Right hindlimb (tissue), 1 donor: ENCODE measurements at places on chromosomes 12 and 14.

DNA sequence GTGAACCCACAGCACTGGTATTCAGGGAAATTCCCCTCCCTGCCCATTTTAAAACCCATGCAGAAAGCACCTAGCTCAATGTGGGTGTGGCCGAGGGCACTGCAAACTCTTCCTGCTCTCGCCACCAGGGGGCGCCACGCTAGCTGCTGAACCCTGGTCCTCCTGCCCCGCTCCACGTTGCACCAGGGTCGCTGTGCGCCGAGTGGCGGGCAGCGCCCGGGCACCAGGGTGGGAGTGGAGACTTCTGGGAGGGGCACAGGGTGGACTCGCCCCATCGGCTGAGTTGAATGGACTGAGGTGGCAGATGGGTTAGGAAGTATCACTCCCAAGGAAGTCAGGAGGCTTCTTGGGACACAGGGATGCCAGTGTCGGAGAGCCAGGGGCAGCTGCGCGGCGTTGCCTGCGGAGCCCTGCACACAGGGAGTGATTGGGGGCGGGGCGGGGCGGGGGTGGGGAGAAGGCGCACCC, 48.1 kb upstream of the BCL11B start:
- no peak for DNase-seq

DNA sequence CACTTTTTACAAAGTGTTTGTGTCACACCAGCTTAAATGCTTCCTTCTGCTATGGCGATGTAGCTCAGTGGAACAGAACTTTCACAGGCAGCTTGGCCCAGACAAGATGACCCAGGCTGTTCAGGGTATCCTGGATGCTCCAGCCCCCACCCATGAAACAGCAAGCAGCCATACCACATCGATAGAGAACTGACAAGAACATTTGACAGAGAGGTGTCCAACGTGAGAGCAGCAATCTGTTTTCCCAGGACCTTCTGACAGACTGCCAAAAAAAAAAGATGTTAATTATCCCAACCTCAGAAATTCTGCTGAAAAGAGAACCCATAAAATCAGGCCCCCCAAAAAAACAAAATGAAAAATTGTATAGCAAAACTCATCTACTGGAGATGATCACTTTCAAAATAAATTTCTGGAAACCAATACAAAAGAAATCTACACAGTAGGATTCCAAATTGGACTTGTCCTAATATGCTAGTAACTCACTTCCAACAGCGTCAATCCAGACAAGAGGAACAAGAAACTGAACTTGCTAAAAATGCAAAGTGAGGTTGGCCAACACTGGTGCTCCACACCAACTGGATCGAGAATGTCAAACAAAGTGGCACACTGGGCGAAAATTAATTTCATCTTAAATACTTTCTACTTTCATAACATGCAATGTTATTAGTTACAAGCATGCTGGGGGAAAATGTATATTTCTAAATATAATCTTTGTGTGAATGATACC, 118.8 kb downstream of the DPF3 start:
- DNase-seq, result no peak

DNA sequence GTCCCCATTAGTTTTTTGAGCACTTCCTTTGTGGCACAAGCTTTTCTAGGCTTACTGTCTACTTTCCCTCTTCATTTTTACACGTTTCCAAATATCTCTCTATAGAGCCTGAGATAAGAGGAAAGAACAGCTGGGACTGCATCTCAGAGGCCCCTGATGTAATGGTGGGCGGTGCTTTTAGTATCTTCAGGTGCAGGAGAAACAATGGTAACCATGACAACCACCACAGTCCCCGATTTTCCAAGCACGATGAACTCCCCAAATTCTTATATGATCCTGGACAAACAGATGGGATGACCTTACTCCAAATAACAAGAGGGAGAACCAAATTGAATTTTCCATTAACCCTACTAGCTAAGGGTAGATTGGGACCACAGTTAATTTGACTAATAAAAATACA, 103.3 kb downstream of the AEBP2 start:
- no peak for DNase-seq

DNA sequence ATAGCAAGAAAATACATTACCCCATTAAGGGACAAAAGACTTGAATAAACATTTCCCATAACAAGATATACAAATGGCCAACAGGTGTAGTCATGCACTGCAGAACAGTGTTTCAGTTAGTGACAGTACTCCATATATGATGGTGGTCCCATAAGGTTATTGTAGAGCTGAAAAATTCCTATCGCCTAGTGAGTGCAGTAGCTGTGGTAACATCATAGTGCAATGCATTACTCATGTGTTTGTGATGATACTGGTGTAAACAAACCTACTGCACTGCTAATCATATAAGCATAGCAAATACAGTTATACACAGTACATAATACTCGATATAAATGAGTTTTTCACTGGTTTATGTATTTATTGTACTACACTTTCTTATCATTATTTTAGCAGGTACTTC, 168.7 kb downstream of the C12orf75 start:
- DNase-seq, result no peak

DNA sequence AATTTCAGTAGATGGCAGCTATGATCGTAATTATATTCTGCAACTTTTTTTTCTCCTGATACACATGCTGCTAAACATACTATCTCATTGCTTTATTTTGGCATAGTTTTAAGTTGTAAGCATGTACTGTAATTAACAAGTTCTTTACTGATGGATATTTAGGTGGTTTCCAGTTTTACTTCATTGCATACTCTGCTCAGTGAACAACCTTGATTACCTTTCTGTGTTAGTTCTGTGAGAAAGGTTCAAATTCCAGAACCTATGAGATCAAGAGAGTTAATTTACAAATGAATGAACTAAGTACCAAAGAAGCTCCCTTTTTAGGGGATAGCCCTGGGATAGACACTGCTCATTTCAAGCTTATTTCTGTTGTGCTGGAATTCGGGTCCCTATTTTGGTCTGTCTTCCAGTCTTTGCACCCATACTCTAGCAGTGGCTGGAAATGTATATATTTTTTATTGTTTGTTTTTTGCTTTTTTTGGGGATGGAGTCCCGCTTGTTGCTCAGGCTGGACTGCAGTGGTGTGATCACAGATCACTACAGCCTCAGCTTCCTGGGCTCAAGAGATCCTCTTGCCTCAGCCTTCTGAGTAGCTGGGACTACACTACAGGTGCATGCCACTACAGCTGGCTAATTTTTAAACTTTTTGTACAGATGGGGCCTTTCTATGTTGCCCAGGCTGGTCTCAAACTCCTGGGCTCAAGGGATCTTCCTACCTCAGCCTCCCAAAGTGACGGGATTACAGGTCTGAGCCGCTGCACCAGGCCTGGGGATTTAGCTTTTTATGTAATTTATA, 10.6 kb downstream of the PAPOLA start:
- DNase-seq, result no peak

DNA sequence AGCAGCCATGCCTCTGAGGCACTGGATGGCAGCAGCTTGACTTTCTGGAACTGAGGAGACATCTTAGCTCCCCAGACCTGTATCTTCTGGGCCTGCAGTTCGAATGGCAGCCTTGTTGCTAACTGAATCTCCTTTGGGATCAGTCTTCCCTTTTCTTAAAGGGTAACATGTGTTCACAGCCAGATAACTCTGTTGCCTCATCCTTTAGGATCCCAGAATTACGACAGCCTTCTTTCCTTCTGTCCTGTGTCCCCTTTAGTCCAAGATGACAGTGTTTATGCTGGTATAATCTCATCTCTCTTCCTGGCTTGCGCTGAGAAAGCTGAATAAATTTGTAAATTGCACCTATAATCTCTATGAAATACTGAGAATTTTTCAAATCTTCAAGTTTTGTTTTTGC, 9.1 kb upstream of the ERC1 start:
- no peak for DNase-seq

- DNase-seq, result no peak
Observed at GRCh38 chr12:32062881-32063280, 43.8 kb upstream of the BICD1 start.
